ENCODE measurements at places on chromosomes 16 and 17.

DNA sequence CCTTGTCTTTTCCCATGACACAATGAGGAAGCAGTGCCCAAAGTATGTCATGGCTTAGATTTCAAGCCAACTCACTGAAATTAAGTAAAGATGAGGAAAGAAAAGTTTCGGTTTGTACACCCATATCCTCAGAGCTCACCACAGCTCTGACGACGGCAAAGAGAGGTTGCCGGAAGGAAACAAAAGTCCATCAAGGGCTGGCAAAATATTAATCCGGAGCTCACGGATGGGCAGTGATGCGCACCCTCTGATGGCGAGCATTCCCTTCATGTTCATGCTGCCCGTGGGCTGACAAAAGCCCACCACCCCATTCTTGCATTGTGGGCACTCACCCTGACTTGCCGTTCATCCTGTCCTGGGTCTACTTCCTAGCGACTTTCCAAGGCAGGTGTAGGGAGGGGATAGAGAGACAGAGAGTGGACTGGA, 103.1 kb downstream of the SOX9 start:
- no peak for DNase-seq

- no peak for DNase-seq
These were observed 44.2 kb downstream of the PEMT start for GRCh38 chr17:17547210-17547764.

DNA sequence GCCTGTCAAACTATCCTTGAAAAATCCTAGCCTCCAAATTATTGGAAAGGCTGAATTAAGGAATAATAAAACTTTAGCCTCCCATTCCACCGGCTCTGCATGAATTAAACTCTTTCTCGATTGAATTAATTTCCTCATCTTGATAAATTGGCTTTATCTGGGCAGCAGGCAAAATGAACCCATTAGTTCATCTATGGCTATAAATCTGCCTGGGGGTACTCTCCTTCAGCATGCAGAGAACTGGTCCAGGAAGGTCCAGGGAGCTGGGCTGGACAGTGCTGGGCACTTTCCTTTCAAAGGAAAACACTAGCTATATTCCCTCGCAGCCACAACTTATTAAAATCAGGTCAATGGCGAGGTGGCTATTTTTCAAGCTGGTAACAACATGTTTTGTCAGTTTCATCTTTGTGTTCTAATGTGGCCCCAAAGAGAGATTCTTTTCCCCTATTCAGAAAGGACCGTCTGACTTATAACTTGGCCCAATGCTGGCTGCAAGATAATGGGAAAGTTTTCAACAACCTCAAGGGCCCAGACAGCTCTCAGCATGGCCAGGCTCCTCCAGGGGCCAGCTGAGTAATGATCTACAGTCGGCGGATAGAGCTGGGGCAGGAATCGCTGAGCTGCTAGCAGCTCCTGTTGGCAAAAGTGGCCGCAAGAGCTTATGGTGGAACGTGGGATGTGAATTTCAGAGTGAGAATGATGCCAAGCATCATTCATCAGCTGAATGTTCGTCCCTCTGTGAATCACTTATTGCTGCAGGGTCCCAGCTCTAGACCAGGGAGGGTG, 326.9 kb downstream of the SLC39A11 start:
- DNase-seq: no peak

DNA sequence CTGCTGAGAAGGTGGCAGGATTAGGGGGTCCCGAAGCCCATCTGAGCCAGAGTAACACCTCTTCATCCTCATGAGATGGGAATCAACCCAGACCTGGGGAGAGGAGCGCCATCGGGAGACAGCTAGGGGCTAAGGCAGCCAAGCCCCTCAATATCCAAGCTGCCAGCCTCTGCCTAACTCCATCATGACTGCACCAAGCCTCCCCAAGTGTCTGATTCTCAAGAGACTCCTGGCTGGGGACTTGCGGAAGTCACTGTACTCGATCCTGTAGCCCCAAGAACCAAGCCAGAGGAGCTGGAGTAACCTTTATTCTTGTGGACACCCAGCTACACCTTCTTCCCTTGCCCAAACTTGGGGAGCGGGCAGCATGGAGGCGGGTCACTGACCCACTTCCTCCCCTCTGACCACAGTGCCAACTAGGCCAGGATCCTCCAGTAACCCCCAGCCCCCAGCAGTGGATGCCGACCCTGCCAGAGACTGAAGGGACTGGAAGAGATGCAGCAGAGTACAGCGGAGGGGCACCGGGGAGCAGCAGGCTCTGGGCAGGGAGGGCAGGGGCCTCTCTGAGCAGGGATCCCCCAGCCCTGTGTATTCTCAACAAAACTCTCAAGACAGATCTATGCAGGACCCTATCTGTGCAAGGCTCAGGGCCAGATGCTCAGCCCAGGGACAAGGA, 13.3 kb downstream of the HDAC5 start:
- peak; percentile 9 for DNase-seq

GRCh38 chr16:8935989-8936388, 27.7 kb downstream of the USP7 start:
- DNase-seq: peak; percentile 27

- no peak for DNase-seq
These were observed 2.0 kb downstream of the ASGR2 start for GRCh38 chr17:7112510-7113108.

Measured in suppressor macrophage (primary cell).